ENCODE measurements at places on chromosomes 16 and 17.

GRCh38 chr17:11056926-11057325, 184.1 kb upstream of the SHISA6 start:
- no peak for DNase-seq

- DNase-seq: peak; percentile 47
Measured at GRCh38 chr17:78652913-78653312, 75.7 kb upstream of the DNAH17 start.

- DNase-seq: peak; percentile 15
Measured at GRCh38 chr17:83203472-83204221, 124.2 kb downstream of the METRNL start.

- no peak for DNase-seq
Measured at GRCh38 chr17:11705111-11705510, 106.8 kb downstream of the DNAH9 start.

Measured in CD4-positive, alpha-beta T cell treated with Interleukin-15 for 1 hour (primary cell).